Chondrocyte (in vitro differentiated cells): ENCODE measurements at places on chromosomes 4 and X.

- no peak for DNase-seq
These were observed 25.0 kb upstream of the BCORL1 start for GRCh38 chrX:129957241-129958082.

DNA sequence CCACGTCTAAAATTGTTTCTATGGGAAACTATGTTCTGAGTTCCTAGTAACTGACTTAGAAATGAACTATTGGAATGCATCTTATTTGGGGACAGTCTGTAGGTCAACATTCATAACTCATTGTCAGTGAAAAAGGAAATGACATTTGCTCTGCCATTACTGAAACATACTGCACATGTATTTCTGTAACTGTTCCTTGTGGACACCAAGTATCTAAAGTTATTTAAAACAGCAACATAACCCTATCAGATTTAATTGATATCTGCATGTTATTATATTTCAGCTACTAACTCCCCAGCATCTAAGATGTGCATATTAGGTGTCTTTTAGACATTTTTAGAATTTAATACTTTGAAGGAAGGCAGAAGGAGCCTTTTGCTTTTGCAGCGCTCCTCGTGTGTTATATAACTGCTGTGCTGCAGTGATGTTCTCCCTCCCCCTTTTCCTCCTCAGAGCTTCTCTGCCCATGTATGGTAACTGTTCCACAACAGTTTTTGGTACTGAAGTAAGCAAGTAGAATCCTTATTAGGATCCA lies 37.2 kb upstream of the TMEM131L start:
- no peak for DNase-seq

DNA sequence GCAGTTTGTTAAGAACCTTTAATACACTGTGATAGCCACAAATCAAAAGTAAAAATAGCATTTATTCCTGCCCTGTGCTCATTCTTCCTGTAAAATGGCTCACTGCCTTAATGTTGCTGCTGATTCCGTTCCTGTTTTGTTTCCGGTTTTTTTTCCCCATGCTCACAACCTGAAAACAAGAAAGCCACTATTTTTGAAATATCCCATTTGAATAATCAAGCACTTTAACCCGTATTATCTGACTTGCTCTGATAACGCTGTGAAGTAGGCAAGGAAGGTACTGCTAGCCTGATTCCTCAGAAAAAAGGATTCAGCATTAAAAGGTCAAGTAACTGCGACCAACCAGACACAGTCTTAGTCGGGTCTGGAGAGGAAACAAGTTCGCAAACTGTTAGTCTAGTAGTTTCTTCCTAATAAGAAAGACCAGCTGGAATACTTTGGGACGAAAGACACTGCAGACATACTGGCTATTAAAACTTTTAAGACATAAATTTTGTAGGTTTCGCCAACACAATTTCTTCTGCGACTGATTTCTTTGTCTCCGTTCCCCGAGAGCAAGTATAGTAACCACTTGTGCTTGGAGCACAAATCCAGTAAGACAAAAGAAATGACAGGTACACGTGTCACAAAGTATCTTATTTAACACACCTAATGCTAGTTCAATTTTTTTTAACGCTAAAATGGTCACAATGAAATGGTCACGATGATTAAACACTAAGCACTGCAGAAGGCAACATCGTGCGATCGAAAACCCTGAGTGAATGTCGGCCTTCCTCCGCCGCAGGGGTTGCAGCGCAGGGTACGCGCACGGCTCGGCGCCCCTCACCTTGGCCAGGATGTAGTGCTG lies 802 bp downstream of the COX18 start:
- no peak for DNase-seq

DNA sequence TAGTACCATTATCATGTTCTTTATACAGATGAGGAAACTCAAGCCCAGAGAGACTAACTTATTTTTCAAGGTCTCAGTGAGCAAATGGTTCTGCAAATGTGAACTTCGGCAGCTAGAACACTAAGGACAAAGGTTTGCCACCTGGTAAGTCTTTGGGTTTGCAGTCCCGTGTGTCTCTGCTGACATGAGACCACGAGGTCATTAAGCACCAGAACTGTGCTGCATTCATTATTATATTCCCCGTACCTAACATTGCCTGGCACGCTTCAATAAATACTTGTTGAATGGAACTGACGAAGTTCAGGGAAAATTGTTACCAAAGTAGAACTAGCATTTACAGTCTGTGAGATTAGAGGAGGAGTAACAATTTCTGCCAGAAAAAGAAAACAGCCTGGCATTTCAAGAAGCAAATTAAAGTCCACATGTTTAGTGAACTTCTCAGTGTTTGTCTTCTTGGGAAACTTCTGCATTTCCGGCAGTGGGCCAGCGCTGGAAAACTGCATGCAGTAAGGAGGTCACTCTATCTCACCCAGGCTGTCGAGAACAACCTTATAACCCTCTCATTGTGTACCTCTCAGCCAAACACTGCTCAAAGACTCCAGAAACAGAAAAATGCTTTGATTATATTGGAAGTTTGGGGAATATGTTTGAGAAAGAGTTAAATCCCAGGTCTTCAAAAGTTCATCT lies 67.4 kb upstream of the CPEB2 start:
- DNase-seq: no peak

- DNase-seq: no peak
These were observed 64.0 kb downstream of the HHIP start for GRCh38 chr4:144709793-144710525.

- no peak for DNase-seq
These were observed 18.0 kb downstream of the NAF1 start for GRCh38 chr4:163148466-163149336.

GRCh38 chr4:8652181-8653078 lies 59.9 kb downstream of the CPZ start:
- peak; percentile 77 for DNase-seq

DNA sequence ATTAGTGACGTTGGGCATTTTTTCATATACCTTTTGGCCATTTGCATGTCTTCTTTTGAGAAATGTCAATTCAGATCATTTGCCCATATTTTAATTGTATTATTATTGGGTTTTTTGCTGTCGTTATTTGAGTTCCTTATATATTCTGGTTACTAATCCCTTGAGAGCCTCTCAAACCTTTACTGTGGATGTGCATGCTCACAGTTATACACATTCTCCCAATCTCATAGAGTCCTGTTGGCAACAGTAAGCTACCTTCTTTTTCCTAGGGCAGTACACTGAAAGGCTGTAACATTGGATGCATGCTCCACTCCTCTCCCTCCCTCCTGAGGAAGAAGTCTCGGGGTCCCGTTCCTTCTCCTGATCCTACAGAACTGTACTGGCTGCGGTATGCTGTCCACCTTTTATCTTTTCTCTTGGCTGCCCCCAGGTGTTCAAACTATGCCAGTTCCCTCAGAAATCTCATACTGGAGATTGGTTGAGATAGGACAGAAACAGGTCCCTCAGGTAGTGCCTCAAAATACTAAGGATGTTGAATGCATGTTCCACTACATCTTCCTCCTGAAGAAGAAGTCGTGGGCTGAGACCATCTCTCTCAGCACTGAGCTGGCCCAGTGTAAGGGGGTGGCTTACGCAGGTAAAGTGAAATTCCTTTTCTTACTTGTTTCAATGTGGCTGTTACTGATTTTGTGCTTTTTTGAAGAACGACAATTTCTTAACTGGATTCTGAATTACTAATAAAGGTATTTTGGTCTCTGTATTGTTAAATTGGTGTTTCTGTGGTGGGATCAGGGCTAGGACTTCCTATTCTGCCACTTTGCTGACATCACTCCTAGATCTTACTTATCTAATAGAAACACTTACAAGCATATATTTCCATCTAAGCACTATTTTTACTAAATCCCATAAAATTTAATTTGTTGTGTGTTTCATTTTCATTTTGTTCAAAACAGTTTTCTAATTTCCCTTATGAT lies 145.4 kb upstream of the HUWE1 start:
- DNase-seq: no peak

DNA sequence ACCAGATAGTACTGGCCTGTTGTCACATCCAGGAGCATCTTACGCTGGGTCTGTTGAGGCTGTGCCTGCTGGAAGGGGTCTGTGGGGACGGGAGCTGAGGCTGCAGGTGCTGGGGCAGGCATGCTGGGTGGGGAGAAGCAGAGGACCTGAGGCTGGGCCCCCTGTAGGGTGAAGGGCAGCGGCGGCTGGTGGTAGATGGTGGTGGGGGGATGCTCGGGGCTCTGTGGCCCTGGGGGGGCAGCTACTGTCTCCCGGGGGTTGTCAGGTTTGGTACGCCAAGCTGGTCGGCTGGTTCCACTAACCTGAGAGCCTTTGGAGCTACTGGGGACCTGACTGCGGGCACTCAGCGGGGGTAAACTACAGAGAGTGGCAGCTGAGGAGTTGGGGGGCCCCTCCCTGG lies 7.8 kb downstream of the C4orf54 start:
- no peak for DNase-seq

GRCh38 chrX:65999563-66000148 lies 40.2 kb downstream of the VSIG4 start:
- DNase-seq: no peak

DNA sequence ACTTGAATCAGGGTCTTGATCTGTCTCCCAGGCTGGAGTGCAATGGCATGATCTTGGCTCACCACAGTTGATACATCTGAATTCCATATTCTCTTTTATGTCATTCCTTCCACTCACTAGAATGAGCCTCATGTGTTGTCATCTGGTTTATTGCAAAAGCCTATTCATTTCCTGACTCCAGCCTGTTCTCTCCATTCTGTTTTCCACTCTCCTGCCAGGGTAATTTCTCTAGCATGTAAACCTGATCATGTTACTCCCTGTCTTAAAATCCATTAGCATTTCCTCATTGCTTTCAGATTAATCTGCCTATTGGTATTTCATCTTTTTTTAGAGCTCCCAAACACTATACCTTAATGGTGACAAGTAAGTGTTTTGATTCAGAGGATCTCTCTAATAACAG lies 4.3 kb upstream of the DDX60L start:
- no peak for DNase-seq

- DNase-seq: no peak
These were observed 477 bp downstream of the KLHL13 start for GRCh38 chrX:118115953-118116712.

DNA sequence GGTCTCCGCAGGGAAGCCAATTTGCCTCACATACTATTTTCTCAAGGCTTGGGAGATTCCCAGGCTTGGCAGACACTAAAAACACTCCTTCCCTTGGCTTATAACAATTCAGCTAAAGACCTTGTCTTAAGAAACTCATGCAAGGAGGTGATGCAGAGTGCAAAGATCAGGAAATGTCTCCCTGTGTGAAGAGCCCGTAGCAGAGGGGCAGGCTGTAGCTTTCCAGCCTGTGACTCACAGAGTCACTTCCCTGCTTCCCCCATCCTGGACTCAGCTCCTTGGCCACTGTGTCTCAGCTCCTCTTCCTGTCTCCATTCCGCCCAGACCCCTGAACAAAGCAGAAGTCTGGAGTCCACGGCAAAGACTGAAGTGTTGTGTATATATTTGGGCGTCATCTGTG lies 56.1 kb downstream of the KDR start:
- DNase-seq: no peak

DNA sequence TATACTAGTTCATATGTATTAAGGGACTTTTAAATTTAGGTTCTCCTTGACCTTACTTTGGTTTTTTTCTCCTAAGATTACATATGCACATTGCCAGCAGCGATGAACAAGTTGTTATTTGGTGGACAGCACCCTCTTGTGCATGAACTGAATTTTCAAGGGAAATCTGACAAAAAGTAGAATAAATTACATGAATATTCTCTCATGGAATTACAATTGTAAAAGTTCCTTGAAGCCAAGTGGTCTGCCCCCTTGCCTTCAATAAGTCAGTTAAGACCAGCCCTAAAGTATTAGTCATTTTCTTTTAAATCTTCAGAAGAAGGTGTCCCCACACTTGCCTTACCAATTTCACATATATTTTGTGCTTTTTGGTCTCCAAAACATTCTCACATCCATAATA lies 30.7 kb upstream of the SMARCA5 start:
- no peak for DNase-seq

- DNase-seq: no peak
These were observed 50.5 kb upstream of the CHRDL1 start for GRCh38 chrX:110846071-110846470.

DNA sequence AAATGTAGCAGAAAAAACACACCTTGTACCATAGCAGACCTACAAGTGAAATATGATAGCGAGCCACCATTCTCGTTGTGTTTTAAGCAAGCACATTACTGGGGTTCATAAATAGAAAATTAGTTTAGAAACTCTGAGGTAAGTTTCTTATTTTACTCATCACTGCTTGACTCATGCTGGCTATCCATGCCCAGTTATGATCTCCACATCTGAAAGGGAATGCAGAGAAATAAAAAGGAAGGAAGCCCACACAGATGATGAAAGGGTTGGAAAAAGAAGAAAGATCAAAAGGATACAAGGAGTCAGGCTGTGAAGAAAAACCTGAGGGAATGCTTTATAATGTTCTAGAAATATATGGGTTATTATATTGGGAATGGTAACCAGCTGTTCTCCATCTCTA lies 54.5 kb downstream of the CAMK2D start:
- no peak for DNase-seq

DNA sequence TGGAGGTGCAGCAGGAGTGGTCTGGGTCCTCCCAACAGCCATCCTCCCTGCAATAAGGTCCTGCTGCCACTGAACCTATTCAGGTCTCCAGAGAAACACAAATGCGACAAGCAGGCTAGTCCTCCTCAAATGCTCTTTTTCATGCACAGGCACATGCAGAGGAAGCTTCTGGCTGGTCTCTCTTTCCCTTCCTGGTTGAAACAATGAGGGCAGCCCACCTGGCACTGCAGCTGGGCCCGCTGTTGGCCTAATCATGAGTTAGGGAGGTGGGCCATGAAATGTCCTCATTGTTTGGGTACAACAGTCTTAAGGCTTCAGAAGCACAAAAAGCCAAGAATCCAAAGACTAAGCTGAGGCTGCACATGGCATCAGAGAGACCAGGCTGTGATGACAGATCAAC lies 151.0 kb downstream of the SH3KBP1 start:
- DNase-seq: no peak

DNA sequence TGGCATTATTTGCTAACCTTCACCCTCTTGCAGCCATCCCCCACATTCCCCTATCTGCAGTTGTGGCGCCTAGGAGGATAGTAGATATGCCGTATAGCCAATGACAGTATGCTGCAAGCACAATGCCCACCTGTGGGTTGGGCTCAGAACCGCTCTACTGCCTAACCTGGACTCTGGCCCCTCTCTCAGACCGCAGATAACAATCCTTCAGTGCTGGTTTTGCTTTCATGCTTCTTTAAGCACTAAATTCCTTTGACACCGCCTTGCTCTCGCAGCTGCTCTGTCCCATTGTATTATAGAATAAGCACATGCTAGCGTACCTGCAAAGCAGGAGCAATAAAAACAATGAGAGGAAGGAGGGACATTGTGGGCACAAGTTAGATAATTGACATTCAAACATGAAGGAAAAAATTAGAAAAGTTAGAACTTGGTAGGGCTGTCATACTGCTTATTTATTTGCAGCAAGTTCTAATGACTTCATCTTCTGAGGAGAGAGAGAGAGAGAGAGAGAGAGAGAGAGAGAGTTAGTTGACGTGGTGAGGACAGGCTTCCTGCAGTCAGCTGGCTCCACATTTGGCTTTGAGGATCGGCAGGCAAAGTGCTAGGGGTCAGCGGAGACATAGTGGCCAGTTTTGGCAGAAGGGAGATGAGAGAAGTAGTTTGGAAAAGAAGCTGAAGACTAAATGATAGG lies 55.8 kb downstream of the WWC2 start:
- no peak for DNase-seq
